ENCODE measurements at places on chromosomes 3 and 15.

GRCh38 chr15:73345658-73346057 lies 23.1 kb downstream of the HCN4 start:
- no peak for ATAC-seq

DNA sequence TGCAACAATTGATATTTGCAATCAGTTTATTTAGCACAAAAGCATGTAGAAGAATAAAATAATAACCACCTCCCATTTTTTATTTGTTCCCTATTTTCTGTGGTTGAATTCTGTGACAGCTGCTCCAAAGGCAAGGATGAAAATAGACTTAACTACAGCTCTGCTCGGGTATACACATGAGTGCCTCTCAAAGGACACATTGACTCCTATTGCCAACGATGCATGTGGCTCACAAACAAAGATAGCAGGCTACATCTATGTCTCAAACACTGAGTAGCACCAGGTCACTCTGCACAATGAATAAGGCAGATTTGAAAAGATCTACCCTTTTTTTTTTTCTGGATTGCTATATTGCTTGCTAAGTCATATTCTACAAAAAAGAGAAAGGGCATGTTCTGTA lies 612.9 kb downstream of the ROBO1 start:
- ATAC-seq, result no peak

- no peak for ATAC-seq
Observed at GRCh38 chr3:104768886-104769285, 597.8 kb upstream of the ALCAM start.

DNA sequence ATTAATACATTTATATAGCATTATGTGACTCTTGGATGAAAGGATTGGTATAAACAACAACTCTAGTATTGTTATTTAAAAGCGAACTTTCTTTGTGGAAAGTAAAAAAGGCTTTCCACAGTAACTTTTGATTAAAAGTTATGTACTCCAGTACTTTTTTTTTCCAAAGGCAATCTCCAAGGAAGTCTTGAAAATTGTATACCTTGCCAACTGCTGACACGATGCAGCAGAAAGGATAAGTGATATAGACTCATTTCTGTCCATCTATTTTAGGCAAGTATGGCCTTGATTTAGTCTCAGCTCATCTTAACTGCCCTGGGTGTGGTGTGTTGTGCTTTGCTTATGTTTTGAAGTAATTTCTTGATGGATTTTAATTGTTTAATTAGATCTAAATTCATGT lies 79.7 kb downstream of the OTOL1 start:
- no peak for ATAC-seq
